ENCODE measurements at places on chromosomes 6 and 20.

- DNase-seq = no peak
Measured at GRCh38 chr20:14888134-14888533, 550.7 kb upstream of the FLRT3 start.

DNA sequence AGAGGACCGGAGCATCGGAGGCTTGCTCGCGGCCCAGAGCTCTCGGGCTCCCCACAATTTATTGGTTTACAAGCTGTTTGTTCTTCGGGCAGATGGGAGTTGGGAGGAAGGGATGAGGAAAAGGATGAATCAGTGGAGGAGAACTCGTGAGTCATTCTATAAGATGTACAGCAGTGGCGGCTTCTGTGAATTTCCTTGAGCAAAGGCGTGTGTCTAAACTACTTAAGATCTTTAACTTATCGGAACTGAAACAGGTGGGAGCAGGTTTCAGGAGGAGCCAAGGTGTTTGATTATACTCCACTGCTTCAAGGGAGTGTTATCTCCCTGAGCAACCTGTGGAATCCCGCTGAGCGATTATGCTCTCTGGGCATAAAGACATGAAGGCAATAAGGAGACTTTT, 50.5 kb upstream of the IBTK start:
- DNase-seq = no peak

DNA sequence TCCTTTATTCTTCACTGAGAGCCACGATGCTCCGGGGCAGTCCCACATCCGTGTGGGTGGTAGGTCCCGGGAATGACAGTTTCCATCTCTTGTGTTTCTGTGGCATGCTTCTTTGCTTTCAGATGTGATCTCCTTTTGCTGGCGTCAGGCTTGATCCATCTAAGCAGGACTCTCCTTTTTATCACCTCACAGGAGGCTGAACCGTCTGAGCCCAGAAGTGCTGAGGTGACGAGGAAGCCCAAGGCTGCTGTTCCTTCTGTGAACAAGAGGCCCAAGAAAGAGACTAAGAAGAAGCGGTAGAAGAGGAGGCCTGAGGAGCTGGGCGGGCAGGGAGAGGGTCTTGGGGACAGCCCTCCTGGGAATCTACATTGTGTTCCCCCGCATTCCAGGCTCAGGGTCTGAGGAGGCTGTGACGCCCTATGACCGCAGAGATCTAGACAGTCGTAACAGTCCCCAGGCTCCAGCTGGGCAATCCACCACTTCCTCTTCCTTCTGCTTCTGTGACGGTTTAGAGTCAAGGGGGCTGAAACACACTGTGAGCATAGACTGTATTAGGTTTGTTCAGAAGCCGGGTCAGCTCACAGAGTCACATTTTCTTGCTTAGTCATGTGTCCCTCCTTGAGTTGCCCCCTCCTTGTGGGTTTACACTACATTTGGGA, 26.8 kb downstream of the MANBAL start:
- DNase-seq = no peak

- DNase-seq = no peak
Measured at GRCh38 chr6:35707714-35708407, 19.1 kb upstream of the FKBP5 start.

GRCh38 chr6:138645976-138646640, 127.5 kb upstream of the CCDC28A start:
- DNase-seq = no peak

DNA sequence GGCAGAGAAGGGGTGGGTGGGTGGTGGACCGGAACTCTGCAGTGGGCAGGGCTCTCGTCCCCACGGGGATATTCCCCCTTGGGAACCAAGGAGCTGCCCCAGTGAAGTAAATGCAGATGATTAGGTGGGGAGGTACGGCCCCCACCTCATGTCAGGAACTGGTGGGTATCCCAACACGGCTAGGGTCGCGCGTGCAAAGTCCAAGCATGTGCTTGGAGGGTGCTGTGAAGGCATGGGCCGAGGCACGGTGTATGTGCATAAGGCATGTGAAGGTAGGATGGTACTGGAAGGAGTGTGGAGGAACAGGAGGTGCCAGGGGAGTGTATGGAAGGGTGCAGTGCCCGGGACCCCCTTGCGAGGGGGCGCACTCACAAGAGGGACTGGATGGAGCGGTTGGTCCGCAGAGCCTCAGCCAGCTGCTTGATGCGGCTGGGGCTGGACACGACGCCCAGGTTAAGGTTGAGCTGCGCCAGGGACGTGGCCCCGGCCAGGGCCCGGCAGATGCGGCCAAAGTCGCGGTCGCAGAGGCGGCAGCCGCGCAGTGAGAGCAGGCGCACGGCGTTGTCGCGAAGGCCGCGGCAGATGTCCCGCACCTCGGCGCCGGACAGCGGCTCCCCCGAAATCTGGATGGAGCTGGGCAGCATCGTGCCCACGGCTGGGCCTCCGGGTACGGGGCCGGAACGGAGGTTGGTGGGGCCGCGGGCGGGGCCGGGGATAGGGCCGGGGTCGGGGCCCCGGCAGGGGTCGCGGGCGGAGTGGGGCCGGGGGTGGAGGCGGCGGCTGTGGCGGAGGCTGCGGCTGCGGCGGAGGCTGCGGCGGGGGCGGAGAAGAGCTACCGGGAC, 783 bp downstream of the LRRC73 start:
- DNase-seq = no peak
